ENCODE measurements at places on chromosomes 3 and 15. TPM values are rescaled to one million over a fixed set of nuclear protein-coding genes. Genes with fewer than 3 reads are reported as not detected.

- DNase-seq = peak; percentile 73
Measured at GRCh38 chr3:180912304-180913296, at the start of gene FXR1. Gene FXR1 (plus strand): TSS chr3:180912670. CDS start chr3:180912686, 16 bp downstream.

DNA sequence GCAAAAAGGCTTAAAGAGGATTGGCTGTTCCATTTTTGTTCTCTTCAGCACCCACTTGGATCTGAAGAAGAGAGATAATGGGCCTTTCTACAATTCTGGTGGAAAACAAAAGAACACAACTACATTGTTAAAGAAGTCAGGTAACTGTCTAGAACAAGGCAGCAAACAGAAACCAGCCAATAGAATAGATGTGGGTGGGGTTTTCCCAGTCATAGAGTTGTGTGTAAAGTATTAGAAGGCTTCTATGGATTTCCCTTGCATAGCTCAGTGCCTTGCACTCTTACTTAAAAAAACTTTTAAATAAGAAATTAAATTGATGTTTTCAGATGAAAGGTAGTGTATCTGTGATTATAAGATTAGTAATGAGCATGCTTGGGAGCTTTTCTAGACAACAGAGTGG is 462.7 kb upstream of the ATP11B start:
- DNase-seq = no peak

DNA sequence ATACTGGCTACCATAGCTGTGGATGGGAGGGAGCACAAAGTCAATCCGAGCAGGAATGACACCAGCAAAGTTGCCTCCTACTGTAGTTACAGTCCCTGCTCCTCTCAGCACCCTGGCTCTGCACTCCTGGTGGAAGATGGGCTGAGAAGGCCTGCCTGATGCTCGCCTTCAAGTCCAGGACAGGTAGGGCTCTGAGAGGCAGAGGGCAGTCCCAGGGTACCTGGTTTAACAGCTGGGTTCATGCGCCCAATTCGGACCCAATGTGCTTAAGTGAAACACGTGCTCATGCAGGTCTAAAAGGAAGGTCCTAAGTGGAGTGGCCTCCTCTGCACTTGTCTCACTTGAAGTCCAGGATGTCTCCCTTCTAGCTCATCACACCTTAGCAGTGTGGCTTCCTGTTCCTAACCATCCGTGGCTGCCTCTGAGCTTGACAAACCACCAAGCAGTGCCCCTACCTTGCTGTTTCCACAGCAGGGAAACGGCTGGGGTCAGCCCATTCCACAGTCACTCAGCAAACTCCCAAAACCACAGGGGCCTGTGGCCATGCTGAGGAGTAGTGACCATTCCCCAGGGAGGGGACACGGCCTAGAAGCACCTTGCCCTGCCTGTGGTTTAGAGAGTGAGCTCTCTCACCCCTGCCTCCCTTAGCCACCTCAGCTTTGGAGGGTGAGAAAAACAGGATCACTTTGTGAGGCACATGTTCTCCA is 3.9 kb upstream of the MUSTN1 start:
- no peak for DNase-seq

DNA sequence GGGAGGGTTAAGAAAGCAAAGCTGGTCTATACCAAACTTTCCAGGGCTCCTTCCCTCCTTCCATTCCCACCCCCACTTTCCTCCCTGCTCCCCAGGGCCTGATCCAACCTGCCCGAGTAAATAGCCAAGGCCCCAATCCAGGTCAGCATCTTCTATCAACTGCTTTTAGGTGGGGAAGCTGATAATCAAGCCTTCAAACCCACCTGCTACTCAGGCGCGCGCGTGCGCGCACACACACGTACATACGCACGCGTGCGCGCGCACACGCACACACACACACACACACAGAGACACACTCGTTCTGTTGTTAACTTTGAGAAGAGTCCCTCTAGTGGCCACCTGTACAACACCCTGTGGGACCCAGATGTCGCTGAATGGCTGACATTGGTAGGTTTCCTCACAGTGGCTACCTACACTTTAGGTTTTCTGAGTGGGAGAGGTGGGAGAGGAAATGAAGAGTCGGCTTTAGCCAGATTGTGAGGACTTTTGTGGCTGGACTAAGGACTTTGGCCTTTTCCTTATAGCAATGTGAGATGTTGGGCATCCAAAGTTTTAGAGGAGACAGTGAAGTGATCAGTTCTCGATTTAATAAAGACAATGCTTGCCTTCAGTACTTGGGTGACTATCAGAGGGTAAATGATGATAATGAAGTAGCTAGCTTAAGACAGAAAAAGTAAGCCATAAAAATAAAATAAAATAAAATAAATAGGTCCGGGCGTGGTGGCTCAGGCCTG is 179.9 kb upstream of the C2CD4B start:
- DNase-seq = peak; percentile 39

DNA sequence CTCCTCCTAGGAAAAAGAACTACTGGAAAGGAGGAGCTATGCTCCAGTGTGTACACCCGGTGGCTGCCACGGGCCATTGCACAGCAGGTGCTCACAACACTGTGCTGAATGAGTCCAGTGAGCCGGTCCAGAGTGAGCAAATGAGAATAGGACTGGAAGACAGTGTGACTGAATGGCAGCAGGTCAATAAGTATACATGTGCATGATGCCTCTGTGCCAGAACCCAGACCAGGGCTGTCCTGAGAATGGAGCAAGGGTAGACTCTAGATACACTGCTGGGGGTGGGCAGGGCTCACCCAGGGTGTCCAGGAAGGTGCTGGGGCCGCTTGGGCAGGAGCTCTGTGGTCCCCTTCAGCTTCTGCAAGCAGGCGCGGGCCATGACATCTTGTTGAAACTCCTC is 8.3 kb downstream of the POLG start:
- DNase-seq = no peak

- DNase-seq = no peak
Measured at GRCh38 chr3:197135212-197135611, 105.6 kb upstream of the MELTF start.

Gene GOLGA6L7
- total RNA-seq = not detected

Gene P3H2
- total RNA-seq = 0.16 TPM

Gene UROC1
- not detected for total RNA-seq

Gene TGM5
- total RNA-seq = not detected

Gene PDIA3
- total RNA-seq = 206 TPM

Gene LDHAL6B
- not detected for total RNA-seq

Gene THRB
- total RNA-seq = 0.03 TPM

Gene ITIH4
- total RNA-seq = 41.0 TPM

Gene UCN2
- not detected for total RNA-seq
